ENCODE measurements at places on chromosomes 6 and 20.
A peak's percentile ranks its signal among the peaks of the same experiment; 100 is the strongest.

DNA sequence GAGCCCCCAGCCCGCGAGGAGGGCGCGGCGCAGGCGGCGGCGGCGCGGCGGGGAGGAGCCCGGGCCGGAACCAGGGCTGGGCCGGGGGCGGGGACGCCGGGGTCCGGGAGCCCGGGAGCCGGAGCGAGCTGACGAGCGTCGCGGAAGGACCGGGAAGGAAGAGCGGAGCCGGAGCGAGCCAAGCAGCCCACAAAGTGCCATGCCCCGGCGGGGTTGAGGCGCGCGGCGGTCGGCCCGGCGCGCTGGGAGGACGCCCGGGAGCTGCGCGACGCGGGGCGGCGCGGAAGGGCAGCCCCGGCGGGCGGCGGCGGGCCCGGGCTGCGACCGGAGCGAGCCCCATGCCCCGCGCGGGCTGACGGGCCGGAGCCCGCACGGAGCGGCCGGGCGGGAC, 289 bp downstream of the FOXP4 start:
- peak; percentile 56 for DNase-seq

GRCh38 chr20:483815-484644, 21.7 kb upstream of the TBC1D20 start:
- DNase-seq: no peak

- DNase-seq: no peak
These were observed 108.2 kb upstream of the NFATC2 start for GRCh38 chr20:51650685-51651134.

DNA sequence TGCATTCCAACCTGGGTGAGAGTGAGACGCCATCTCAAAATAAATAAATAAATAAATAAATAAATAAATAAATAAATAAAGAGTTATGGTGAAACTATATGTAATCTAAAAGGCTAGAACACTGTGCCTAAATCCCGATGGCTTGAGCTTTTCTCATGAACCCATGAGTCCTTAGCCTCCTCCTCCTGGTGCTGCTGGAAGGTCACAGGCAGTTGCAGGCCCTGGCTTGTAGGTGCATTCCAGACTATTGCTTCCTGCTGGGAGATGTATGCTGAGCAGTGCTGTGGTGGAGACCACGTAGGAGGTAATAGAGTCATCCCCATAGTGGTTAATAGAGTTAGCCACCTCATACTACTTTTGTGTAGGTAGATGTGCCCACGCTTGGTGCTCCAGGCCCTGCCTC, 12.5 kb downstream of the PTK7 start:
- DNase-seq: no peak

GRCh38 chr6:136412410-136412809, 122.8 kb upstream of the BCLAF1 start:
- DNase-seq: no peak

All from CD4-positive, alpha-beta T cell treated with Interleukin-21 for 1 hour (primary cell).